ENCODE measurements at places on chromosomes 2 and 18.

- DNase-seq: peak; percentile 36
These were observed 83.7 kb downstream of the LPIN1 start for GRCh38 chr2:11829947-11830707.

GRCh38 chr2:133365117-133365516 lies 203.1 kb downstream of the NCKAP5 start:
- DNase-seq: no peak

DNA sequence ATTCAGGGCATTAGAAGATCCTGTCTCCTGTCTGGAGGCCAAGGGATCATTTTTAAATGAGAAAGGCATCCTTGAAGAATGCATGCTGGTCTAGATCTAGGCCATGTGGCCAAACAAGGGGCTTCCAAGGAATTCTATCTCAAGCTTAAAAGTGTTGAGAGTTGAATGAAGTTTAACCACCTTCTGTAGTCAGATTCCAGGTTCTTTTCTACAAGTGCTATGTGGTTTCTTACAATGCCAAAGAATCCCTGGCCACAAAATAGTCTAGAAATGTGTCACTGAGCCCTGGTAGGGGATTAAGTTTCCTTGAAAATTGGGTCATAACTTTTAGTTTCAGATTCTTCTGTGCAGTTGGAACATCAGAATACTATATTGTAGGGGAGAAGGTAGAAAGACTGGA lies 640.7 kb upstream of the ACVR2A start:
- no peak for DNase-seq

- peak; percentile 17 for DNase-seq
These were observed 10.2 kb downstream of the BOK start for GRCh38 chr2:241568726-241569125.

GRCh38 chr2:25301453-25302352 lies 40.0 kb downstream of the DNMT3A start:
- no peak for DNase-seq

- DNase-seq: no peak
These were observed 93.9 kb downstream of the TTC32 start for GRCh38 chr2:19807866-19808265.

DNA sequence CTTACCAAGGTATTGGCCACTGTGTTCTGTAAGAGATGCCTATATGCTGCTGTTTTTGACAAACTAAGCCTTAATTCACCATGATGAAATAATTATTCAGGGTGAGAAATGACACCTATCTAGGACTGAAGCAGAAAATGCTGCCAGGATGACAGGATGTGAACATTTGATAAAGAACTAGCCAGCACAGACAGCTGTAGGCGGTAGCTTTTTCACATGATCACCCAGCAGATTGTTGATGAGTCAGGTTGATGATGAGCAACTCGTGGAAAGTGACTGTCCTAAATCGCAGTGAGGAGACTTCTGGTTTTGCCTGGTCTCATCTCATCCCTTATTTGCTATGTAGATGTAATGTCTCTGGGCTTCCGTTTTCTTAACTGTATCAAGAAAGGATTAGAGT lies 144.1 kb downstream of the PRPF40A start:
- DNase-seq: no peak

- no peak for DNase-seq
These were observed 22.8 kb downstream of the CYBRD1 start for GRCh38 chr2:171545086-171545485.

GRCh38 chr18:3902676-3903075 lies 452.7 kb downstream of the TGIF1 start:
- DNase-seq: no peak

- DNase-seq: no peak
These were observed 115.7 kb downstream of the VIT start for GRCh38 chr2:36812196-36812595.

GRCh38 chr2:181812106-181812743 lies 79.3 kb upstream of the ITPRID2 start:
- DNase-seq: no peak

DNA sequence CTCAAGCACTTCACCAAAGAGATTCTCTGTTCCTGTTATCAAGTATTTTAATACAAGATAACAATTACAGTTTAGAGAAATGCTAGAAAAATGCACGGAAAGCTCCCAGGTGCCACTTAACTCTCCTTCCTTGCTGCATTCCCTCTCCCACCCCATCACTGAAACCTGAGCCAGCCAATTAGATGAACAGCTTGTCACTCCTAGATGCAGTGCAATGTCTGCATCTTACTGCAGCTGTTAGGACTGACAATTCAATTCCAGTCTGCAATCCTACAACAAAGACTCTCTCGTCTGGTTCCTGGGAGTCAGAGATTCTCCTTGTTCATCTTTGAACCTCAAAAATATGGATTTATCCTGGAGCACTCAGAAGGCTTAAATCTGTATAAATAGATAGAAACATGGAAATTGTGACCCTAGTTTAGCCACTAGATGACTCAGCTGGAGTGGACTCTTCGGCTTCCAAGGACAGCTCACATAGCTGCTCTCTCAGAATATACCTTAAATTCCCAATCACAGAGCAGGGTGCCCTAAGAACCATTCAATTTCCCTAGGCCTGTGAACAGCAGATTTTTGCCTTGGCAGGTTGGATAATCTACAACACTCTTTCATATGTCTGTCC lies 311.1 kb downstream of the NRXN1 start:
- peak; percentile 34 for DNase-seq

DNA sequence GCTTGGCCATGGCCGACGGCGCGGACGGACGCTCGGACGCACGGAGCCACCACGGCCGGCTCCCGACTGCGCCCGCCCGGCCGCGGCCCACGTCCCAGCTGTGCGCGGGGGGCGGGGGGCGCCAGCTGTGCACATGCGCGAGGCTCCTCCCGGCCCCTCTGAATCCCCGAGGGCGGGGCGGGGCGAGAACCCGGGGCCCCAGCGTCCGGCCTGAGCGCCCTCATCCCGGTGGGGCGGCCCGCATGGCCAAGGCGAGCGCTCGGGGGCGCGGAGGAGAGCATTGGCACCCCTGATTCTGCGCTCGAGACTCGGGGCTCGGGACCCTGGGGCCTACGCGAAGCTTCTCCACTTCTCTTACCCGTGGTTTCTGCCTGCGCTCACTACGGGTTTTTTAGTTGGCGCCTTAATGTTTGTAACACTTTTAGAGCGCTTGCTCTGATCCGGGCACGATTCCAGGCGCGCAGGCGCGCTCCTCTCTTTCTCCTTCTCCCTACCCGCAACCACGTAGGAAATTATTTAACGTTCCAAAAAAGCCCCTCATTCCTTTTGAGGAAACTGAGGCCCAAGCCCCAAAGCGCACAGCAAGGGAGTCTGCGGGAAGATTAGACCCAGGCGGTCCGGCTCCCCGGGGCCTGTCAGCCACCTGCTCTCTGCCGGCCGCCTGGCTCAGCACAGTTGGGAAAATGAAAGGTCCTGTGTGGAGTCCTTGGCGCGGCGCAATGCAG lies at the start of gene PXDN:
Gene PXDN (minus strand): TSS at position 70 of the 725 bp plus-strand sequence. CDS start 60 bp downstream, at position 10.
- DNase-seq: peak; percentile 67

- DNase-seq: no peak
These were observed 42.8 kb upstream of the SMAD7 start for GRCh38 chr18:48993586-48993985.

GRCh38 chr18:13216092-13216582 lies 2.4 kb upstream of the LDLRAD4 start:
- peak; percentile 33 for DNase-seq

- DNase-seq: no peak
These were observed 39.5 kb downstream of the COX7A2L start for GRCh38 chr2:42321452-42322064.

GRCh38 chr2:86186431-86186830 lies 8.8 kb downstream of the IMMT start:
- no peak for DNase-seq

- no peak for DNase-seq
These were observed 1367.7 kb upstream of the CELF4 start for GRCh38 chr18:38933322-38933721.

GRCh38 chr2:144027593-144027992 lies 492.3 kb downstream of the ZEB2 start:
- no peak for DNase-seq

DNA sequence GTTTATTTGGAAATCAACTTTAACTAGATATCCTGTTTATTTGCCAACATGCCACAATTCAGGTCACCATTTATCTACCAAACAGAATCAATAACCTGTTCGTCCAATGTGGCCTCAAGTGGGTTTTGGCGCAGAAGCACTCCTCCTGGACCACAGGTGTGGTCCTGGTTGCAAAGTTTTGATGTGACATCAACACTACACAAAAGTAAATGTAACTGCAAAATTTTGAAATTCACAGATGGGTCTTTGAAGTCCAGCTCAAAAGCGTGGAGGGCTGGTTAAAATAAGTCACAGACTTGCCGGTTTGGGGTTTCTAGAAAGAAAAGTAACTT lies 474 bp upstream of the GCA start:
- no peak for DNase-seq

DNA sequence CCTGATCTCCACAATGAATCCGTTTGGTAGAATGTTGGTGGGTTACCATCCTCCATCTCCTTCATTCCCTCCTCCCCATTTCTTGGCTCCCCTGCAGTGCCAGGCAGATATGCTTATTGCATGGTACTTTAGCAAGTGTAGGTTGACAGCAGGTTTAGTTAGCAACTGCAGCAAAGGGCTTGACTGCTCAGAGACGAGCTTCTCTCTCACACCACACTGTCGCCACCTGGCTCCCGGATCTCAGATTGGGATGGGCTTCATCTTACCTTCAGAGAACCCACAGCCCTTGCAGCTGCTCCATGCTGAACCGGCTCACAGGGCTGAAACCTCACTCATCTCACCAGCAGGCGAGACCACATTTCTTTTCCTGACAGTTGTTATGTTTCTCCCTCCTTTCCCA lies 88.8 kb downstream of the VWA3B start:
- DNase-seq: peak; percentile 5

GRCh38 chr2:204972606-204973336 lies 427.5 kb downstream of the PARD3B start:
- no peak for DNase-seq

GRCh38 chr18:58842978-58843687 lies 21.5 kb upstream of the ZNF532 start:
- DNase-seq: no peak

GRCh38 chr2:58289029-58289428 lies 47.9 kb upstream of the FANCL start:
- DNase-seq: no peak

DNA sequence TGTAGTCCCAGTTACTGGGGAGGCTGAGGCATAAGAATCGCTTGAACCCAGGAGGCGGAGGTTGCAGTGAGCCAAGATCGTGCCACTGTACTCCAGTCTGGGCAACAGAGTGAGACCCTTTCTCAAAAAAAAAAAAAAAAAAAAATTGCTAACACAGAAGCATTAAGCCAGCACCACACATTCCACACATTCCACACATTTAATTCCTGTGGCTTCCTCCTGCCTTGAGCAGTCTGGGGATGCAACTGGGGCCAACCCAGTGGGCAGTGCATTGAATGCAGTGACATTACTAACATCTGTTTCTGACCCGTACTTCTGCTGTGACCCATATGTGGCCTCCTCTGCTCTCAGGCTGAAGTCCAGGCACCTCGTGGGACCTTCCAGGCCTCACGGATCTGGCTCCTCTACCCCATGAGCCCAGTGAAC lies 107.0 kb downstream of the BCL2L11 start:
- DNase-seq: no peak

DNA sequence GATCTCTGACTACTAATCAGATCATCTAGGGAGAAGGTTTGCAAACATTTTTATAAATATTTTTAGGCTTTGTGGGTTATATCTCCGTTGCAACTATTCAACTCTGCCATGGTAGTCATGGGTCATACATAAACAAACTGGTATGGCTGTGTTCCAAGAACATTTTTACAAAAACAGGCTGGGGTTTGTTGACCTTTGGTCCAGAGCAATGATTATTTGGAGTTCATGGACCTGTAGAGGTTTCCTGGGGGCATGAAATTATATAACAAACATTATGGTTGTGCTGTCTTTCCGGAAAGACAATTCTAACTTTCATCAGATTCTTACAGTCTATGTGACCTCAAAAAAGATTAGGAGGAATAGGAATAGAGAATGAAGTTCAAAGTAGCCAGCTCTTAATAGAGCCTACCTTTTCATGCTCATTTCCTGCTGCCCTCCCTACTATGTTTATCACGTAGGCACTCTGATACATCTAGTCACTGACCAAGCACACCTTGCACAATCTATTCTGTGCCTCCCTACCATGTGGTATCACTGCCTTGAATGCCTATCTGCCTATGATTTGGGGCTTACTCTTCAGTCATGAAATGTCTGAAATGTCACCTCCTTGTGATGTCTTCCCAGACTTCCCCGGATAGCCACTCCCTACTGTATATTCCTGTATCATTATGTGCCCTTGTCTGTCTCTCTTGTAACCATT lies 102.4 kb upstream of the SCN1A start:
- no peak for DNase-seq

- no peak for DNase-seq
These were observed 110.3 kb downstream of the DDX1 start for GRCh38 chr2:15701991-15702390.

DNA sequence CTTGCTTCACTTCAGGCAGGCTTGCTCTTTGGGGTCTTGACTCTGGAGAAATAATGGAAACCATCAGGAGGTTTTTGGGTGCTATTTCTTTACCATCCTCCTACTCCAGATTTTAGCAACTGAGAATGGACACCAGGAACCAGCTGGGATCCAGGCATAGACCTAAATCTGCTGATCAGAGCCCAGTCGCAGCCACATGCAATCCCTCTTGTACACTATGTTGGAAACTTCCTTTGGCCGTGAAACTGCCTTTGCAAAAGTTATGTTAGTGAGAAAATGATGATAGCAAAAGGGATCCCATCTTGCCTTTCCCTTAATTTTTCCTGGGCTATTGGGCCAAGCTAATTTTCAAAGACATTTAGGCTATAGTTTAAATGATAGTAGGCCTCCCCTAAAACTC lies 158.8 kb upstream of the ARL4C start:
- no peak for DNase-seq

DNA sequence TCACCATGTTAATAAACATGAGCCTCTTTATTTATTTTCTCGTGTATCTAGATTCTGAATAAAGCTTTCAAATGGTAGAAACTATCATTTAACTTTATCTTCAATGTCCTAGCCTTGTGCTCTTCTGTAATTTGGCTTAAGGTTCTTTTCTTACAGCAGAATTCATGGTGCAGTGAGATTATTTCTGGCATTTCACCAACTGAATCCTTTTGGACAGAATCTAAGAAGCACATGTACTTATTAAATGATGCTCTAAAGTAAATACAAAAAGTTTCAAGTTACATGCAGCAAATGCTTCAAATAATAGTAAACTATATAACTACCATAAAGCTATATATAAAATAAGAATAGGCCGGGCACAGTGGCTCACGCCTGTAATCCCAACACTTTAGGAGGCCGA lies 65.9 kb downstream of the AP1S3 start:
- no peak for DNase-seq

DNA sequence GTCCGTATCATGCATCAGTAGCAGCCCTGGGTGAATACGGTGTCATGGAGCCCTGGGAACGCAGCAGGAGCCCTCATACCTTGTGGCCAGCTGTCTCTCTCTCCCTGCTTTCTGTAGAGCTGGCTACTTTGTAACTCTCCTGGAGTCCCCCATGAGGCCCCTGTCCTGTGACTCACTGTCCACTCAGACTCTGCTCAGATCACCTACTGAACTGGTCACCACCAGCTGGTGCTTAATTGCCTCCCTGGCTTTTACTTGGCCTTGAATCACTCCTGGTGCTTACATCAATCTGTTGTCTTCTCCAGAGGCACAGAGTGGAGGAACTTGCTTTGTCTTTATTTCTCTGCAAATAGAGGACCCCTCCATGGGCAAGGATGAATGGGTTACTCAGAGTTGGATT lies 172.7 kb downstream of the HRH4 start:
- no peak for DNase-seq

GRCh38 chr2:12152888-12153287 lies 406.5 kb downstream of the LPIN1 start:
- DNase-seq: no peak

- no peak for DNase-seq
These were observed 39.3 kb downstream of the RTP5 start for GRCh38 chr2:241908686-241909420.
